NCI-H1694 treated with DMSO at 0.1 percent for 48 hours (cell line): ENCODE measurements at places on chromosomes 4 and X.

- DNase-seq, result no peak
These were observed 2138.8 kb downstream of the PCDH7 start for GRCh38 chr4:32858971-32859370.

DNA sequence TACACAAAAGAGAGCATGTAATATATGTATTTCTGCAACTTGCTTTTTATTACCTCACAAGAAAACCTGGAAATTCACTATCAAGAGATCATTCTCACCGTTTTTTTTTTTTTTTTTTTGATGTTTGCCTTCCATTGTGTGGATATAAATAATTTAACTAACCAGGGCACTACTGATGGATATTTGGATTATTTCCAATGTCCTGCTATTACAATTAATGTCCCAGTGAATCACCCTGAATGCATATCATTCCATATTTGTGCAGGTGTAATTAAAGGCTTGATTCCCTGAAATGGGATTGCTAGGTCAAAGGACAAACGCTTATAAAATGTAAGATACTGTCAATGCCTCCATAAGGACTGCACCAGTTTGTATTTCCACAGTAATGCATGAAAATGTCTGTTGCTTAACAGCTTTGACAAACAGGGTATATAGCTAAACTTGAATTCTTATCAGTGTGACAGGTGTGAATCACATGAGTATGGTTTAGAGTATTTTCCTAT is 87.8 kb downstream of the NCAPG start:
- DNase-seq, result no peak

DNA sequence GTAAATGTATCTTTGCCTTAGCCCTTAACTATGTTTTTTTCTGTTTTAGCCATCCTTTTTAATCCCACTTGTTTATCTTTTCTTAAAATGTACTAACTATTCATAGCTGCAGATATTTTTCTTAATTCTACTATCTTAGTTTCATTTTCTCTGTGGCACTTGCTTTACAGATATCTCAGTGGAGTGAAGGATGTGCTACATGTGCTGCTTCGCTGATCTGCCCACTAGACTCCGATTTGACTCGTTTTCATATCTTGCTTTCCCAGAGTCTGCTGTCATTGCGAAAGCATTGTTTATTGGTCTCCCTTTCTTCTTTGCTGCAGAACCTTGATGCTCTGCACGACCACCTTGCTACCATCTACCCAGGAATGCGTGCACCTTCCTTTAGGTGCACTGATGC is 30.6 kb downstream of the GUCY1B1 start:
- DNase-seq, result no peak

GRCh38 chrX:127764674-127765073 is 287.5 kb downstream of the ACTRT1 start:
- DNase-seq, result no peak

DNA sequence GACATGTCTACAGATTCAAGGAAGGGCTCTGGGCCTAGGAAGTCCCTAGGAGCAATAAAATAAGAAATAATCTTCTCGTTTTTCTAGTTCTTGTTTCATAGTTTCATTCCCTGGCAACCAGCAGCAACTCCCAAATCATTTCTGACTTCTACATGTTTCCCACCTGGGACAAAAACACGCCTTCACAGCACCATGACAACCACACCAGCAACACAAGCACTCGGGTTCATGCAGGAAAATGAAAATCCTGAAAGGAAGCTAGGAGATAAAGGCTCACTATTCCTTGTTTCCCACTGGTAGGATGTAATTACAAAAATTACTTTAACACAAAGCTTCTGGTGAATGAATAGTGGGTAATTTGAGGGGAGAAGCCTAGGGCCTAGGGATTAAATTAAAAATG is 158.9 kb downstream of the ADAMTS3 start:
- DNase-seq, result no peak

DNA sequence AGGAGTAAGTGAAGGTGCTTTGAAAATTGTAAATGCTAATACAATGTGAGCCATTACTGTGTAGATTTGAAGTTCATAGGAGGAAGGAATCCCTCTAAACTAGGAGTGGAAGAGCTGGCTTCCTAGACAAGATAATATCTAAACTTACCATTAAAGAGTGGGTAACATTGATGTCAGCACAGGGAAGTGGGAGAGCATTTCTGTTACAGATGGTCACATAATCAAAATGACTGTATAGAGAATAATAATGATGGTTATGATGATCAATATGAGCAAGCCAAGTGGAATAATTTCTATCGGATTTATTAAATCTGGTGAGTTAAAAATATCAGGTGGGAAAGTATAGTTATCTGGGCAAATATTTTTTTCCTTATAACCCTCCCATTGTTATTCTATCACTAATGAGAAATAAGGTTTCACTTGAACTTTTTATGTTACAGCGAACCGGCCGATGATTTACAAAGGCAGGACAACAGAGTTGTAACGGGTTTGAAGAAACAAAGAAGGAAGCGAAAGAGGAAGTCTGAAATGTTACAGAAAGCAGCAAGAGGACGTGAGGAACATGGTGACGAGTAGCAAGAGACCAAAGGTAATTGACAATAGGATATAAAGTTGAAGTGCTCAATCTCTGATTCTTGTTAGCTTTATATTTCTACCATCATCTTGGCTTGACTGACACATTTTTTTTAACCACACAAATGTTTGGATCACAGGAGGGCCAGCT is 43.5 kb downstream of the FMR1NB start:
- DNase-seq, result no peak

DNA sequence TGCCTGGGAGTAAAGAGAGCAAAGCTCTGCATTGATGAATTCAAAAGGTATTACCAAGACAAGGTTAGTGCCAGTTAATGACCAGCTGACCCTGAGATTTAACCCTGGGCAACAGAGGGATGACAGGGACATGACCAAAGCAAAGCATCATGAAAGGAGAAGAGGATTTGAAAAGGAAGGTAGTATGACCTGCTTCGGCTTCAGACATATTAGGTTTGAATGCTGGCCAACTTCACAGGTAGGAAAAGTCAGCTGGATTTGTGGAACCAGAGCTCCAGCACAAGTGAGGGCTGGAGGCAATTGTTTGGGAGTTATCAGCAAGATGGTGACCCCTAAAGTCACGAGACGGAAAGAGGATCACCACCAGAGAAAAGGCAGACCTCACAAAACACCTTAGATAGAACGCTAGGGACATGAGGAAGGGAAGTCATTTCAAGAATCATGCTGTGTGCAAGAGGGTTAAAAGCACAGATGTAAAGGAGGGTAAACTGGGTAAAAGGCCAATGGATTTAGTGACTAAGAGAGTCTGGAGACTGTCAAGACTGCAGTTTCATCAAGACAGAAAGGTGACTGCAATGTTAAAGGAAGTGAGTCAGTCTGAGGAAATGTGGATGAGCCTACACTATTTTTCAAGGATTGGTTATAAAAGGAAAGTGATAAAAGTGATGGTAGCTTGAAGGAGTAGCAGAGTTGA is 45.6 kb downstream of the SH3RF1 start:
- DNase-seq, result no peak

- no peak for DNase-seq
These were observed 197.6 kb upstream of the AR start for GRCh38 chrX:67346225-67346624.

- no peak for DNase-seq
These were observed 53.5 kb upstream of the PDE5A start for GRCh38 chr4:119682099-119682498.

- no peak for DNase-seq
These were observed 35.4 kb upstream of the PGRMC2 start for GRCh38 chr4:128322986-128323385.

DNA sequence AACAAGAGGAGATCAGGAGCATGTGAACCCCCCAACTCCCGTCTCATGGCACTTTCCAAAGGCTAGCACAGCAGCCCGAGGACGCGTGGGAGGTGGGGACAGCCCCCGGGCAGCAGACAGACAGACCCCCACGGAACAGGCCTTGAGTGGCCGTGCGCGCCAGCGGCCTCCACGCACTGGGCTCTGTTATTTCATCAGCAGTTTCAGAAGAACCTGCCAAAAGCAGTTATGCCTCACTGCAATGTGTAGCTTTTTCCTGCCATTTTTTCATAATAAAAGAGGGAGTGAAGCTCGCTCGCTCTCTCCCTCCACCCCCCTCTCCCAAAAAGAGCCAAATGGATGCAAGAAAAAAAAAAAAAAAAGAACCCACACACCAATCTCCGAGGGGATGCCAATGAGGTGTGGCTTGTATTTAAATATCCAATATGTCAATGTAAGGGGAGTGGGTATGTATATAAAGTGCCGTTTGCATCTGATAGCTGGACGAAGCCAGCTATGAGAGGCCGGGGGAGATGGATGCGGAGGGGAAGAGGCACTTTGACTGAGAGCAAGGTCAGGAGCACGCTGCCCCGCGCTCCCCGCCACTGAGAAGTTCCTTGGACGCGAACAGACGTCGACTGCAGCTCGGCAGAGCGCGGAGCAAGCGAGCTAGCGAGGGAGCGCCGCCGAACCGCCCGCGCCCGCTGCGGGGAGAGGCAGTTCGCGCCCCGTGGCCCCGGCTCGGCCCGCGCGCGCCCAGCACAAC is at the start of gene FGF16:
FGF16 (plus strand) TSS at position 482 of the 745 bp plus-strand sequence. CDS start 286 bp downstream, outside the sequence.
- no peak for DNase-seq

DNA sequence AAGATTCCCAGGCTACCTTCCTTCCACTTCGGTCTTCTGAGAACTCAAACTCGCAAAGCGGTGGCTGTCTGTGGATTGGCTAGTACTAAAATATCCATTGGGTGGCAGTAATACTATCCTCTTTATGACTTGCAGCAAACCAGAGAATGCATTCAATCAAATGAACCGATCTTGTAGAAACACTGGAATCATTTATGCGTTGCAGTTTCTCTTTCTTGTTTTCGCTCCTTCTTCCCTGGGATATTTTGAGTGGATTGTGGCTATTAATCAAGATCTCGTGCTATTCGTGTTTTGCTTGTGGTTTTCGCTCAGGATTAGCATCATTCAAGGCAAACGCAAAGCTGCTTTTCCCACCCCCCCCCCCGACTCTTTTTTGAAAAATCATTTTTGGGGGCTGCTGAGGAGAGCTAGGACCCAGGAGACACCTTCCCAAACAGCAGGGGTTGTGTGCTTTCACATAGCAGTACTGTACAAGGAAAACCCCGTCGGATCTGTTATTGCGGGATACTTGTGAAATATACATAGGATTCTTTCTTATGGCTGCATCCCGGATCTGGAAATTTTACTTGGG is at the start of gene IL1RAPL1:
IL1RAPL1 (plus strand) TSS at position 466 of the 571 bp plus-strand sequence.
- DNase-seq, result no peak

GRCh38 chr4:138609943-138610350 is 367.8 kb upstream of the SLC7A11 start:
- DNase-seq, result no peak

DNA sequence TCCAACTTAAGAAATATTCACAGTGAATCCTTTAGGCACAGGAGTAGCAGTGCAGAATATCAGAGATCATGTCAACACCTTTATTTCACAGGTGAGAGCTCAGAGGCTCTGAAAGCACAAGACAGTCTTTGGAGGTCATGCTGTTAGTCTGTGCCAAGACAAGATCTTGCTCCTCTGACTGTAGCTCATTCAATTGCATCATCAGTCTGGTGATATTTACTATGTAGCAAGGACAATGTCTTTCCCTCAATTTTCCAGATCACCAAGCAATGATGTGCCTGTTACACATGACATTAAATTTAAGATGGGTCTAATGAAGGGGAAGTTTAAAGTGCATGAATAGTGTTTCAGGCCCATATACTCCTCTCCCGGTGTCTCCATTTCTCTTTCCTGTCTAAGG is 277.5 kb downstream of the IL15 start:
- DNase-seq, result no peak

DNA sequence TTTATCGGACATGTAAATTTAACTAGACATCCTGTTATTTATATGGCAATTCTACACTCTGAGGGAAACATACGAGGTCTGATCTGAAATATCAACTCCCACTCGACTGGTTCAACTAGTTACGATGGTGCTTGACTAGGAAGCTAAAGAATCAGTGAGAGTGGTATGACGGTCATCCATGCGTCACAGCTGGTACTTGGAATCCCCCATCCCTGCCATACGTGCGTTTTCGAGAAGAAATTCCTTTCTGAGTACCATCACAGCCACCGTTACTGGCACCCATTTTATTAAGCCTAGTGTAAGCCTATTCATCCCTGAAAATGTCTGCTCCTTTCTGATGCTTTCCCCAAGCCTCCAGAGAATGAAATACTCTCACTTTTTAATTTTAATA is 695 bp upstream of the PIGA start:
- DNase-seq, result no peak

DNA sequence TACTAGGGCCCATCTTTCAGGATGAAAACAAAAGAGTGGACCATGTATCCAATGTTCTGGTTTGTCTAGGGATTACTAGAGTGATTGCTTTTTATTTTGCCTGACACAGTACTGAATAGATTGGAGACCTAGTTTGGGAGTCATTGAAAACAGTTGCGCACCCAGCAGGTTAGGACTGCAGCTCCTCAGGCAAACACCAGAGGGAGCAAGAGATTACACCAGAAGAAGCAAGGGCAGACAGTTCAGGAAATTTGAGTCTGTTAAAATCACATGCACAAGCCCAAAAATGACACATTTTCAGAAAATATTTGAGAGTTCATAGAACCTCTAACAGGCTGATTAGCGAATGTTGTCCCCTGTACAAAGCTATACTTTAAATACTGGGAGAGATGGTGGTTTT is 55.6 kb downstream of the CYLC1 start:
- peak; percentile 11 for DNase-seq

DNA sequence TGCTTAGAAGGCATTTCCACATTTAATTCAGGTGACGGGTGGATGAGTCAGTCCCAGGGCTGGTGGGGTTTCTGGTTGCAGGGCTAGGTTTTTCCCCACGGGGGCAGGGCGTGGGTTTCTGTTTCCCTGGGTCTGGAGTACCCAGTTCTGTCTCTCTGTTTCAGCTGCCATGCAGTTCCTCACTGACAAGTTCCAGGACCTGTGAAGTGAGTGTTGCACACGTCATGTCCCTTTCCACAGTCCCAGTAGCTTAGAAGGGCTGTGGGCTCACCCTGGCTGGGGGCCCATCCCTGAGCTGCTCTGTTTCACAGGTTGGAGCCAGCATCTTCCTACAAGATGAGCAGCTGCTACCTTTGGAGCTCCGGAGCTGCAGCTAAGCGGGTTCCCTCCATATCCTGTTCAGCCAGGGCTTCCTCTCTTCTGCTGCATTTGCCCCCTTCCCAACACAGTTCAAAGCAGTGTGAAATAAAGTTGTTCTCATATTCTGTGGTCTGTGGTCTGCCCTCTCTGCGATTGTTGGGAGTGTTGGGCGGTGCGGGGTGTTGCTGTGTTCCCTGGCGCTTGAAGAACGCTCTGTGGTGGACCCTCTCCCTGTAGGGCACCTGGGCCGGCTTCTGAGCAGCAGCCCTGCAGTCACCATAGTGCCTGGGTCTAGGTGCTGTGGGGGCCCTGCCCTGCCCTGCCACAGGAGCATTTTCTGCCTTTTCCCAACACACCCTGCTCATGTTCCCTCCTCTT is 3.9 kb downstream of the LOC101059915 start:
- no peak for DNase-seq

- no peak for DNase-seq
These were observed 642.5 kb upstream of the GNPDA2 start for GRCh38 chr4:45368832-45369231.

GRCh38 chr4:129926936-129927335 is 831.0 kb downstream of the C4orf33 start:
- DNase-seq, result peak; percentile 29

- no peak for DNase-seq
These were observed 63.5 kb upstream of the WDR17 start for GRCh38 chr4:176002007-176002613.
